ENCODE measurements at places on chromosomes 4 and X. TPM values are rescaled to one million over a fixed set of nuclear protein-coding genes. Genes with fewer than 3 reads are reported as not detected.

DNA sequence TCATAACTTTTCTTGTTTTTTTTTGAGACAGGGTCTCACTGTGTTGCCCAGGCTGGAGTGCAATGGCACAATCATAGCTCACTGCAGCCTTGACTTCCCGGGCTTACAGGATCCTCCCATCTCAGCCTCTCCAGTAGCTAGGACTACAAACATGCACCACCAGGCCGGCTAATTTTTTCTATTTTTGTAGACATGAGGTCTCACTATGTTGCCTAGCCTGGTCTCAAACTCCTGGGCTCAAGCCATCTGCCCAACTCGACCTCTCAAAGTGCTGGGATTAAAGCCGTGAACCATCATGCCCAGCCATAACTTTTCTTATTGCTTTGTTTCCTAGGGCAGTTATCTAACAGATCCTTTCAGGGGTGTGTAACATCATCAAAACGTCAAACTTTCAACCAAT is 11.8 kb downstream of the SEC24D start:
- H3K27me3 ChIP-seq = no peaks in the 10 kb centered on the region
- peaks cover 8% of the 10 kb centered on the region for H3K4me1 ChIP-seq
- no peak for DNase-seq
- peaks cover 23% of the 10 kb centered on the region for H3K36me3 ChIP-seq
- H3K4me3 ChIP-seq = no peak overlapping the region

- no peaks in the 10 kb centered on the region for H3K4me1 ChIP-seq
- H3K36me3 ChIP-seq = peaks cover 2% of the 10 kb centered on the region
- DNase-seq = no peak
Observed at GRCh38 chr4:165971933-165972332, 98.9 kb downstream of the TLL1 start.

GRCh38 chrX:123518791-123519190 is 214.1 kb downstream of the THOC2 start:
- H3K4me3 ChIP-seq = no peak overlapping the region
- no peaks in the 10 kb centered on the region for H3K4me1 ChIP-seq
- H3K27ac ChIP-seq = no peak overlapping the region
- H3K36me3 ChIP-seq = peaks cover 2% of the 10 kb centered on the region
- DNase-seq = no peak
- no peaks in the 10 kb centered on the region for H3K27me3 ChIP-seq

DNA sequence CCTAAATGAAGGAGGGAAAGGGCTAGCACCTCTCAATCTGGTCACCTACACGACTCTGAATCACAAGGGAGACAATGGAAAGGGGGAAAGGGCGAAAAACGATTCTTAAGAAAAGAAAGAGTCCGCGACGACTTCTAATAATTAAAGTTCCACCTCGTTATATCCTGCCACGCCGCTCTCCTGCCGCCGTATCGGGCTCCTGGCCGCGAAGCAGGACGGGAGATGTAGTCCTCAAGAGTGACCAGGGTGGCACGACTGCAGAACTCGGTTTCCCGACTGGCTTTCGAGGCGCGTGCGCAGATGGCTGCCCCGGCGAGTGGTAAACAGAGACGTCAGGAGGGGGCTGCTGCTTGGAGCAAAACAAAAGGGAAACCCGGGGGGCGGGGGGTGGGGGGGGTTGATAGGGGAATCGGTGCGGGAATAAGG is at the start of gene FOXO4:
FOXO4 (plus strand) TSS at position 297 of the 426 bp plus-strand sequence. CDS start 678 bp downstream, outside the sequence.
- peak within 1 kb of the TSS; percentile 91 for H3K27ac ChIP-seq
- peak; percentile 88 for DNase-seq
- peaks cover 27% of the 10 kb centered on the region for H3K4me1 ChIP-seq
- H3K36me3 ChIP-seq = no peaks in the 10 kb centered on the region
- H3K27me3 ChIP-seq = no peaks in the 10 kb centered on the region
- H3K4me3 ChIP-seq = peak within 1 kb of the TSS; percentile 83

DNA sequence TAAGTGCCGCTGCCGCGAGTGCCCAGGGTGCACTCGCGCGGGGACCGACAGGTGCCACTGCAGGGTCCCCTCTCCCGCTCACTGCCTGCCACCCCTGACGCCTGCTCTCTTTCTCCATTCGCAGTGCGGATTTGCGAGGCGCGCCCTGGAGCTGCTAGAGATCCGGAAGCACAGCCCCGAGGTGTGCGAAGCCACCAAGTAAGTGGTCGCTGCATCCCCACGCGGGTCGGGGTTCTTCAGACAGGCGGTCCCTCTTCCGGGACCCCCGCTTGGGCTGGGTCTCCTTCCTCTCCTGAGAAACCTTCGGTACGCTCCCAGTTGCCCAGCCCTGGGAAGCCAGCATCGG is 547 bp downstream of the GUCY1A1 start:
- H3K4me1 ChIP-seq = peaks cover 60% of the 10 kb centered on the region
- no peaks in the 10 kb centered on the region for H3K36me3 ChIP-seq
- peak overlapping the region; percentile 99 for H3K27ac ChIP-seq

GRCh38 chr4:177907736-177908424 is 465.6 kb upstream of the AGA start:
- H3K36me3 ChIP-seq = no peaks in the 10 kb centered on the region
- no peak for DNase-seq
- peak overlapping the region; percentile 26 for H3K4me3 ChIP-seq
- no peak overlapping the region for H3K27ac ChIP-seq
- peaks cover 6% of the 10 kb centered on the region for H3K4me1 ChIP-seq

GRCh38 chrX:21479695-21480270 is 105.6 kb downstream of the CNKSR2 start:
- no peaks in the 10 kb centered on the region for H3K27me3 ChIP-seq
- DNase-seq = no peak
- H3K4me3 ChIP-seq = no peak overlapping the region

GRCh38 chr4:18689308-18690115 is 668.0 kb upstream of the LCORL start:
- no peaks in the 10 kb centered on the region for H3K27me3 ChIP-seq
- peak; percentile 37 for DNase-seq
- peak overlapping the region; percentile 5 for H3K27ac ChIP-seq
- H3K4me1 ChIP-seq = peaks cover 49% of the 10 kb centered on the region

- H3K4me1 ChIP-seq = no peaks in the 10 kb centered on the region
- peaks cover 13% of the 10 kb centered on the region for H3K36me3 ChIP-seq
- DNase-seq = no peak
- no peaks in the 10 kb centered on the region for H3K27me3 ChIP-seq
Observed at GRCh38 chrX:54452920-54453319, 12.7 kb downstream of the TSR2 start.

DNA sequence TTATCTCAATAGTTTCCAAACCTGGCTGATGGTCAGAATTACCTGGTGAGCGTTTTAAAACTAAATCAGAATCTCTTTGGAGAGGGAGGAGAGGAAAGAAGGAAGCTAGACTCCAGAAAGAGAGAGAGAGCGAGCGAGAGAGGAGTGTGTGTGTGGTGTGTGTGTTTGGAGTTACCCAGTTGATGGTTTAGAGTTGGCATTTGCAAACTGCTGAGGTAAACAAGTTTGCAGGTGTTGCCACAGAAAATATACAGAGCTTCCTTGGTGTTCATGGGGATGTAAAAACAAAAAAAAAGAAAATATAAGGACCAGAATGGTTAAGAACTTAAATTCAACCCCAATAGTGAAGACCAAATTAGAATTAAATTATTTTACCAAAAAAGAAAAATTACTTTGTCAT is 26.4 kb upstream of the LAP3 start:
- peaks cover 5% of the 10 kb centered on the region for H3K4me1 ChIP-seq
- no peak overlapping the region for H3K4me3 ChIP-seq
- peaks cover 18% of the 10 kb centered on the region for H3K27me3 ChIP-seq
- H3K27ac ChIP-seq = no peak overlapping the region

DNA sequence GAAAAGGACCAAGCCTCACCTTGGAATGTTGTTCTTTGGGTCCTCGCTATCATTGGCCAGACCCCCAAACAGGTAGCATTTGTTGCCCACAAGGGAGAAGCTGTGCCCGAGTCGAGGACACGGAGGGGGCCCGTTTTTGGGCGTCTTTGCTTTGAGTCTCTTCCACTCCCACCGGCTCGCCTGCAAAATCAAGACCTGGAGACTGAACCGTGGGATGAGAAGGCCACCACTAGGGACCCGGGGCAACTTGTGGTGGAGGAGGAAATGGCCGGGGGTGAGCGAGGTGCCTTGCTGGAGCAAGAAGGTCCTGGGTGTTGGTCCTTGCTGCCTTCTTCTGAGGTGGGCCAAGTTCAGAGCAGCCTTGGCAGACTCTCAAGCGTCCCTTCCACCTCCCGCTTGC is 7.5 kb downstream of the HCFC1 start:
- H3K4me3 ChIP-seq = no peak overlapping the region
- peaks cover 30% of the 10 kb centered on the region for H3K4me1 ChIP-seq
- no peak overlapping the region for H3K27ac ChIP-seq

GRCh38 chrX:120790118-120790517 is 85.5 kb downstream of the CT47B1 start:
- H3K27me3 ChIP-seq = peaks cover 17% of the 10 kb centered on the region
- H3K36me3 ChIP-seq = no peaks in the 10 kb centered on the region
- peak overlapping the region; percentile 15 for H3K4me3 ChIP-seq
- H3K4me1 ChIP-seq = no peaks in the 10 kb centered on the region
- no peak overlapping the region for H3K27ac ChIP-seq
- DNase-seq = no peak

- no peak overlapping the region for H3K27ac ChIP-seq
- no peak overlapping the region for H3K4me3 ChIP-seq
- H3K36me3 ChIP-seq = no peaks in the 10 kb centered on the region
- DNase-seq = no peak
- H3K4me1 ChIP-seq = peaks cover 6% of the 10 kb centered on the region
Observed at GRCh38 chr4:10977534-10977933, 293.0 kb upstream of the CLNK start.

- H3K27me3 ChIP-seq = no peaks in the 10 kb centered on the region
- DNase-seq = no peak
- no peaks in the 10 kb centered on the region for H3K36me3 ChIP-seq
- H3K4me3 ChIP-seq = peak overlapping the region; percentile 85
- H3K4me1 ChIP-seq = peaks cover 43% of the 10 kb centered on the region
Observed at GRCh38 chr4:41215969-41216293, 1.6 kb upstream of the APBB2 start.

GRCh38 chr4:79949178-79949577 is 123.9 kb downstream of the ANTXR2 start:
- no peak for DNase-seq
- H3K27me3 ChIP-seq = no peaks in the 10 kb centered on the region
- peaks cover 16% of the 10 kb centered on the region for H3K4me1 ChIP-seq
- H3K4me3 ChIP-seq = no peak overlapping the region
- peaks cover 2% of the 10 kb centered on the region for H3K36me3 ChIP-seq

DNA sequence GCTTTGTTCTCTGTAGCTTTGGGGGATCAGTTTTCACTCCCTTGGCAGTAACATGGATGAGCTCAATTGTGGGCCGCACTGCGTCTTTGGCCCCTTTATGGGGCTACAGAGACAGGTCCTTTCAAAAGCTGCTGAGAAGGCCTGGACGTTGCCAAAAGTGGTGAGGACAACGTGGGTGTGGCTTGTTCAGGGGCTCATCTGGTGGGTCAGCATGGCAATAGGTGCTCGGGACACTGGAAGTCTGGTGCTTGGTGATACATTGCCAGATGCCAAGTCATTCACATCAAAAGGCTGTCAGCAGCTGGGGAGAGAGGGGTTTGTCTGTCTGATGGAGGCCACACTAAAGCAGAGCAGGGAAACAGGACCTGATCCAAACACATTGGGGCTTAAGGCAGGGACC is 149.8 kb upstream of the EOLA2 start:
- H3K27me3 ChIP-seq = no peaks in the 10 kb centered on the region
- H3K4me1 ChIP-seq = no peaks in the 10 kb centered on the region
- H3K36me3 ChIP-seq = no peaks in the 10 kb centered on the region
- DNase-seq = no peak

GRCh38 chrX:24150898-24151297 is 1.4 kb downstream of the ZFX start:
- H3K36me3 ChIP-seq = no peaks in the 10 kb centered on the region
- no peak for DNase-seq
- peak overlapping the region; percentile 87 for H3K4me3 ChIP-seq
- H3K27ac ChIP-seq = peak overlapping the region; percentile 97

DNA sequence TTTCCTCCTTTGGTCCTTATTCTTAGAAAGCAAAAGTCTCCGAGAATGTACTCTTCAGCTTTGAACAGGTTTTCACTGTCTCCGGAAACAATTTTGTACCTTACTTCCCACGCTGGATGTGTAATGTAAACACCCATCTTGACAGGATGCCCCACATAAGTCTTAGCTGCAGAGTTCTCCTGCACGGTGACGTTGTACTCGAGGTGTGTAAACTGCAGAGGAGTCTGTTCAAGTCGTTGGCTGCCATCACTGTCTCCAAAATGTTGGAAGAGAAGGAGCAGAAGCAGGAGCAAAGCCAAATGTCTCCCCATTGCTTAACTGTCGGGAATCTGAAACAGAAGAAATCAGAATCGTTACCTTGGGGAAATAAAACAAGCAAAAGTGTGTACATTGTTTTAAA is 14.1 kb downstream of the FAT1 start:
- H3K27ac ChIP-seq = no peak overlapping the region
- H3K27me3 ChIP-seq = no peaks in the 10 kb centered on the region
- peaks cover 50% of the 10 kb centered on the region for H3K36me3 ChIP-seq
- H3K4me1 ChIP-seq = peaks cover 11% of the 10 kb centered on the region
- H3K4me3 ChIP-seq = no peak overlapping the region

GRCh38 chrX:151919610-151920009 is 6.9 kb downstream of the MAGEA4 start:
- H3K27me3 ChIP-seq = no peaks in the 10 kb centered on the region
- H3K4me1 ChIP-seq = no peaks in the 10 kb centered on the region
- H3K36me3 ChIP-seq = no peaks in the 10 kb centered on the region

DNA sequence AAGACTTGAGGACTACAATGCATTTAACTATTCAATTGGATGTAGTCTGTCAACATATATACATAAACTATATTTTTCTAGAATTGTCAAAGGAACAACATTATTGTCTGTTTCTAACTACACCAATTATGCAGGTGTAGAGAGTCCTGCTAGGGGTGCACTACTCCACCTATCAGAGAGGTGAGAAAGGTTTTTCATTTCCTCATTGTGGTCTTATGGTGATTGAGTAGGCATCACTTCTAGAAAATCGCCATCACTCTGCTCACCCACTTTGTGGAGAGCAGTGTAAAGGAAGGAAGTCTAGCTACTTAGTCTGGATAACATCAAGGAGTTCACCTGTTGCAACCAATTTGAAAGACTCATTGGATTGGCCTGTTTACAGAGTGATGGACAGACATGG is 4.4 kb upstream of the ADH1C start:
- H3K4me3 ChIP-seq = no peak overlapping the region
- no peak overlapping the region for H3K27ac ChIP-seq
- H3K4me1 ChIP-seq = peaks cover 15% of the 10 kb centered on the region
- H3K36me3 ChIP-seq = no peaks in the 10 kb centered on the region

DNA sequence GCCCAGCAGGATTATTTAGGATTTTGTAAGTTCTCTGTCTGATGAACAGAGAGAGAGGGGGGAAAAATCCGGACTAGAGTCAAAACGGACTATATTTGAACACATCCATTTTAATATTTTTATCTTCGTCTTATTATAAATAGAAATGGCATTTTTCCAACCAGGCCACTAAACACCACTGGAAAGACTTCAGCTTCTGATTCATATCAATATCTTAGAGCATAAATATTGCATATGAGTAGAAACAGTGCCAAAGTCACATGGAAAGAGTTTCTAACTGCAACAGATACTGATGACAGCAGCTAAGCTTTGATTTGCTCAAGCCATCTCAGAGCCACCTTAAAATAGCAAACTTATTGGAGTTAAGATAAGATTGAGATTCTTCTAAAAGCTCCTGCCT is 456 bp downstream of the PPARGC1A start:
- peak overlapping the region; percentile 61 for H3K4me3 ChIP-seq
- H3K27ac ChIP-seq = peak overlapping the region; percentile 33
- no peak for DNase-seq
- H3K4me1 ChIP-seq = peaks cover 30% of the 10 kb centered on the region
- H3K36me3 ChIP-seq = no peaks in the 10 kb centered on the region
- H3K27me3 ChIP-seq = peaks cover 49% of the 10 kb centered on the region

The RBM41 gene
- 22.5 TPM for total RNA-seq

The NPNT gene
- total RNA-seq = 68.6 TPM

The CT47B1 gene
- total RNA-seq = not detected

The IL3RA gene
- total RNA-seq = 0.16 TPM

The SLC10A6 gene
- not detected for total RNA-seq

The GDPD2 gene
- total RNA-seq = 0.31 TPM

The PRR32 gene
- total RNA-seq = not detected
